ENCODE measurements at places on chromosomes 7 and 10. TPM values are rescaled to one million over a fixed set of nuclear protein-coding genes. Genes with fewer than 3 reads are reported as not detected.

The BTBD16 gene
- total RNA-seq, result not detected

The SLC26A3 gene
- total RNA-seq, result not detected

The PARD3 gene
- 88.7 TPM for total RNA-seq

The ALDH18A1 gene
- total RNA-seq, result 64.2 TPM

The ACHE gene
- 36.0 TPM for total RNA-seq

The UMAD1 gene
- total RNA-seq, result 5.2 TPM

The NCOA4 gene
- total RNA-seq, result 338 TPM

The SPDYE2B gene
- not detected for total RNA-seq

The CNPY1 gene
- 0.52 TPM for total RNA-seq

The SEMA3A gene
- 24.5 TPM for total RNA-seq

The SPDYE5 gene
- total RNA-seq, result not detected

The NACAD gene
- total RNA-seq, result 1.0 TPM

The SMURF1 gene
- total RNA-seq, result 9.9 TPM

The BMPR1A gene
- 42.3 TPM for total RNA-seq

The IFIT1 gene
- total RNA-seq, result 34.4 TPM

The LLCFC1 gene
- total RNA-seq, result not detected

The CYTH3 gene
- total RNA-seq, result 19.3 TPM

The ANKRD7 gene
- 3.1 TPM for total RNA-seq

The CDC14C gene
- total RNA-seq, result not detected

The CDHR3 gene
- 12.0 TPM for total RNA-seq

The NEUROD6 gene
- not detected for total RNA-seq

The SLC39A12 gene
- under 0.01 TPM for total RNA-seq

The HOXA6 gene
- total RNA-seq, result 3.1 TPM

The HGF gene
- total RNA-seq, result 4.7 TPM

The SLC29A3 gene
- 1.0 TPM for total RNA-seq

The ATXN7L1 gene
- 6.3 TPM for total RNA-seq

All from skeletal muscle tissue (tissue), 5 donors.